ENCODE measurements at places on chromosomes 6 and 20.

GRCh38 chr6:148448369-148449012 lies 105.9 kb downstream of the SASH1 start:
- peak; percentile 59 for DNase-seq
- H3K4me1 ChIP-seq = peaks cover 19% of the 10 kb centered on the region
- peaks cover 2% of the 10 kb centered on the region for H3K36me3 ChIP-seq
- peak overlapping the region; percentile 28 for H3K27ac ChIP-seq
- no peak overlapping the region for H3K4me3 ChIP-seq

- H3K27me3 ChIP-seq = peaks cover 95% of the 10 kb centered on the region
- no peak for DNase-seq
- H3K4me1 ChIP-seq = peaks cover 10% of the 10 kb centered on the region
- H3K27ac ChIP-seq = no peak overlapping the region
Observed at GRCh38 chr20:21702553-21703470, 2.7 kb upstream of the PAX1 start.

GRCh38 chr6:163717106-163717764 lies 302.7 kb downstream of the QKI start:
- peaks cover 8% of the 10 kb centered on the region for H3K4me1 ChIP-seq
- no peak overlapping the region for H3K27ac ChIP-seq
- no peaks in the 10 kb centered on the region for H3K36me3 ChIP-seq
- no peak overlapping the region for H3K4me3 ChIP-seq
- DNase-seq = no peak
- H3K27me3 ChIP-seq = no peaks in the 10 kb centered on the region

DNA sequence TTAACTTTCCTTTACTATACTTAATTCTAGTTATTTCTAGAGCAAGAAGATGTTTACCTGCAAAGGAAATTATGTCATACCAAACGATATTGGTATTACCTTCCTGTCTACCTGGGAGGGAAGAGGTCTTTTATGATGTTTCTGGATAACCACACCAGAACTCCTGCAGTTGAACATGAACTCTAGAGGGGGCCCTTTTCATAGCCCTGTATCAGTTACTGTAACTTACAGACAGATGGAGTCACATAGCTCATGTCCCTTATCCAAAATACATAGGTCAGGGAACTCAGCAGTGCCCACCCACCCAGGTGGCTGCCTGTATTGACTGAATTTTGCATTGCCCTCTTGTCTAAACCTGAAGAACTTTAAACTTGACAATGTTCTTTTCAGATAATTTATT lies 35.1 kb upstream of the MYL9 start:
- peaks cover 98% of the 10 kb centered on the region for H3K36me3 ChIP-seq
- DNase-seq = no peak
- H3K4me1 ChIP-seq = no peaks in the 10 kb centered on the region
- H3K27ac ChIP-seq = no peak overlapping the region
